Activated CD4-positive, alpha-beta T cell treated with anti-CD3 and anti-CD28 coated beads for 1 hour (primary cell): ENCODE measurements at places on chromosomes 4 and X.

DNA sequence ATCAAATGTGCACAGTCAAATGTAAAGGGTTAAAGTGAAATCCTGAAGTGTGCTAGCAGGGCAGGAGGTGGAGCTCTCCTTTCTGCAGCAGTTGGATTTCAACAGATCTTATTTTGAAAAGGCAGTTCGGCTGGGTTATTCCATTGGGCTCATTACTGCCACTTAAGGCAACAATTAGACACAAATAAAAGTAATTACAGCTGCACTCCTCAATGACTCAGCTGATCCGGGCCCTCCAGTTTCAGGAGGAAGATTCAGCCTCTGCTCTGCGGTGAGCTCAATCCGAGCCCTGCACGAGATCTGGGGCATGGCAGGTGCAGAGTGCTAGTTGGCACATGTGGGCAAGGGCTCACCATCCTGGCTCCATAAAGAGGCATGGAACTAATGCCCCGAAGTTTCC lies 85.4 kb downstream of the PHKA2 start:
- no peak for DNase-seq

DNA sequence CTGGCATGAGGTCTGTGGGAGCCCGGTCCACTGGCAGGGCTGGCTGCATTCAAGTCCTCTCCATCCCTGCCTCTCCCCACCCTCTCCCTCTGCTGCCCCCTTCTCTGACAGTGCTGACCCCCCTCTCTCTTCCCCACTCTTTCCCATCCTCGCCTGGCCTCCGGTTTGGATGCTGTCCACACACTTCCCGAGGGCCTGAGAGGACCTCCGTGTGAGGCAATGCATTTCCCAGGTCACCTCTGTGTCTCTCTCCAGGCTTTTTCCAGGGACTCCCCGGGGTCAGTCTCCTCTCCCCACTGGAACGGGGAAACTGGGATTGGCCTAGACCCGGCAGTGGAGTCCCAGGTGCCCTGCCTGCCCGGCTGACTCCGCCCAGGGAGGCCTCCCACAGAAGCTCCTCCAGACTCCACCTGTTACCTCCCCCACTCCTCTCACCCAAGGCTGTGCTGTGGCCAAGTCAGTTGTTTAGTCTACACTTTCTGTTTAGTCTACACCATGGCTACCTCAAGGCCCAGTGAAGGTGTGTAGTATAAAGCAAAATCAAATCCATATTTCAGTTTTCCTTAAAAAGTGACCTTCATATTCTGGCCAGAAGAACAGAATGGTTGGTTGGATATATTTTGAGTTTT lies 146.8 kb downstream of the PTTG2 start:
- DNase-seq: no peak

- DNase-seq: no peak
Measured at GRCh38 chr4:164892018-164892417, 15.0 kb downstream of the APELA start.

- DNase-seq: no peak
Measured at GRCh38 chr4:52244848-52245247, 193.7 kb downstream of the SPATA18 start.

DNA sequence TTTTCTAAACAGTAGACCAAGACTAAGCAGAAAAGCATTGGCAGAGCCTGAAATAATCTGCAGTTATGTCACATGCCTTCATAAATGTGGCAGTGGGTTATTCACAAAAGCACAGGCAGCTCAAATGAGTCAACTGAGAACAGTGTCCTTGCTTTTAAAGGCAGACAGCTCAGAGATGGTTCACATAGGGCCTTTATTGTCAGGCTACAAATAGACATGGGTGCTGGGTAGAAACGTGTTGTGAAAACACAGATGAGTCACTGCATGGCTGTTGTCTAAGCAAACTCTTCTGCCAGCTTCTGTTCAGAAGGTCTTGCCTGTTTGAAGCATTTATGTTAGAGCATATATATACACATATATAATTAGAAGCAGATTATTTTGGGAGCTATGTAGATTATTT lies 118.0 kb downstream of the SLC4A4 start:
- no peak for DNase-seq

DNA sequence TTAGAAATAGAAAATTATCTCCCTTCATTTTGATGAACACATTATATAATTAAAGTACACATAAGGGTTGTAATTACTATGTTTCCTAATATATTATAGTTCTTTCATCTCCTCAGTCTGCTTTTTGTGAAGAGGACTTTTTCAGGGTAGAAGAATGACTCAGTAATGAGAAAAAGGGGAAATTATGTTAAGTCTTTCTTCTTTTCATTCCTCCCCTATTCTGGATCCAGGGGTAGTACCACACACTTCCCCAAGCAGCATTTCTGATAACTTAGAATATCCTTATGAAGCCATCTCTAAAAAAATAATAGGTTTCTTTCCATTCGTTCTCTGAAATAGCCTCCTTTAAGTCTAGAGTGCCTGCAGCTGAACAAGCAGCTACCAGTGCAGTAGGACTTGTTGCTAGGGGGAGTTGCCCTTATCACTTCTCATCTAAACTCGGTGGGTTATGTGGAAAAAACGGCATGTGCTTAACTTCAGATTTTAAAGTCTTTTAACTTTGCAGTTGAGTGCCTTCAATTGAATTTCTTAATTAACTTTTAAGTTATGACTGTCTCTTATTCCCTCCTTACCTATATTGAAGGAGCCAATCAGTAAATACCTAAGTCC lies 184.8 kb downstream of the ARHGAP24 start:
- DNase-seq: no peak

- no peak for DNase-seq
Measured at GRCh38 chr4:27326991-27327390, 466.4 kb downstream of the STIM2 start.

DNA sequence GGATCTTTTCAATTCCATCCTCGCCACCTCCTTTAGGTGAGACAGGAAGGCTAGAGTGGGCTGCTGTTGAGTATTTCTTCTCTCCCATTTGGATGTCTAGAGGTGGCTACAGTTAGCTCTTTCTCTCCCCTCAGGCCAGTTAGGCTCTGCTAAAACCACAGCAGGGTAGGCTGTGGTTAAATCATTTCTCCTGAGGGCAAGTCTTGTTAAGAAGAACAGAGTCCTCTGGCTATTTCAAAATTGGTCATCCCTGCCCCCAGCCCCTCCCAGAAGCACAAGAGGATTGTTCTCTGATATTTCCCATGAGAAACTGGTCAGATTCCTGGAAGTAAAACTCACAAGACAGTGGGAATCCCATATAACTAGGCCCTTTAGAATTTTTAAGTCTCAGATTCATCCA lies 1359.5 kb downstream of the TECRL start:
- DNase-seq: no peak

DNA sequence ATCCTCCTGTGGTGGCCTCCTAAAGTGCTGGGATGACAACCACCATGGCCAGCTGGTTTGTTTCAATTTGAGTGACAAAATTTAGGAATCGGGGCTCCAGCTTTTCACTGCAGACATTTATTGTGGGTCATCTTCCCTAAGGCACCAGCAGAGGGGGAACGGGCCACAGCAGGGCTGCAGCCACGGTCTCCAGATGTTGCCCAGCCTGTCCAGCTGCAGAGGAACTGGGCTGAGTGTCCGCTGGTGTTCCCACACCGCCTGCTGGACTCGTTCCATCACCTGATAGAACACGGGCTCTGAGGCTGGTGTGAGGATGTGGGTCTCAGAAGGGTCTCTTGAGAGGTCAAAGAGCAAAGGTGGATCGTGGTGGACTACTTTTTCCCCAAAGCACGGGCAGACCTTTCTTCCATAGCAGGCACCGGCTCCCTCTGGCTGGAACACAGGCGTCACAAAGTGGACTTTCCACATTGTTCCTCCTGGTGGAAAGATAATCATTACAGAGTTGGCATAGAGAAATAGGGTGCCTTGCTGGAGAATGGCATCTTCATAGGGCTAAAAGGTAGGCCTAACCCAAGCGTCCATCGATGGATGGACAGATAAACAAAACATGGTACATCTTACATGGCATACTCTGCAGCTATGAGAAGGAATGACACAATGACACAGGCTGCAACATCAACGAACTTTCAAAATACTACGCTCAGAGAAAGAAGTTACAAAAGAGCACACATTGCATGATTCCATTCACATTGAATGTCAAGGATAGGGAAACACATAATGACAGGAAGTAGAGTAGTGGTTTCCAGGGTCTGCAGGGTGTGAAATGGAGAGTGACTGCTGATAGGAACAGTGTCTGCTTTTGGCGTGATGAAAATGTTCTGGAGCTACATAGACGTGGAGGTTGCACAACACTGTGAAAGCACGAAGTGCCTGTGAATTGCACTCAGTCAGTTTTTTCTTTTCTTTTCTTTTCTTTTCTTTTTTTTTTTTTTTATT lies 5.9 kb upstream of the ARSD start:
- no peak for DNase-seq

- no peak for DNase-seq
Measured at GRCh38 chr4:146545102-146545501, 23.4 kb upstream of the SLC10A7 start.

- no peak for DNase-seq
Measured at GRCh38 chrX:115093191-115093590, 75.8 kb upstream of the IL13RA2 start.

DNA sequence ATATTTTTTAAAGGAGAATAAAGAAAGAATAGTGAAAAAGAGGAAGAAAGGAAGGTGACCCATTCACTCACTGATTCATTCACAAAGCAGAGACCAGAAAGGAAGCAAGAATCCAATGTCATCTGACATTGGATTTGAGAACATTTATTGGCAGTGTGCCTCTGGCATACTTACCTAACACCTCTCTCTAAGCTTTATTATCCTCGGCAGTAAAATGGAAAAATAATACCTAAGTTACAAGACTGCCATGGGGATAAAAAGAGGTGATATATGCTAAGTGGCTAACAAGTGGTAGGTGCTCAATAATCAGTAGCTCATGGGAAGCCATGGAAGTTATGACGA lies 41.6 kb upstream of the PPARGC1A start:
- DNase-seq: no peak

DNA sequence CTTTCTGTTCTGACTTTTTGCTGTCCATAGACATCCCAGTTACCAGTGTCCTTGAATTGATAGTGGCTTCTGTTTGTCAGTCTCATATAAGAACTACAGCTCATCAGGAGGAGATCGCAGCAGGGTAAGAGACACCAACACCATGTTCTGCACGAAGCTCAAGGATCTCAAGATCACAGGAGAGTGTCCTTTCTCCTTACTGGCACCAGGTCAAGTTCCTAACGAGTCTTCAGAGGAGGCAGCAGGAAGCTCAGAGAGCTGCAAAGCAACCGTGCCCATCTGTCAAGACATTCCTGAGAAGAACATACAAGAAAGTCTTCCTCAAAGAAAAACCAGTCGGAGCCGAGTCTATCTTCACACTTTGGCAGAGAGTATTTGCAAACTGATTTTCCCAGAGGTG lies 30.1 kb downstream of the GUCY1A1 start:
- no peak for DNase-seq

- no peak for DNase-seq
Measured at GRCh38 chrX:20394451-20394850, 127.7 kb upstream of the RPS6KA3 start.

GRCh38 chr4:141524841-141525240 lies 111.5 kb upstream of the IL15 start:
- DNase-seq: no peak

- no peak for DNase-seq
Measured at GRCh38 chr4:35500812-35501211, 743.5 kb downstream of the ARAP2 start.

DNA sequence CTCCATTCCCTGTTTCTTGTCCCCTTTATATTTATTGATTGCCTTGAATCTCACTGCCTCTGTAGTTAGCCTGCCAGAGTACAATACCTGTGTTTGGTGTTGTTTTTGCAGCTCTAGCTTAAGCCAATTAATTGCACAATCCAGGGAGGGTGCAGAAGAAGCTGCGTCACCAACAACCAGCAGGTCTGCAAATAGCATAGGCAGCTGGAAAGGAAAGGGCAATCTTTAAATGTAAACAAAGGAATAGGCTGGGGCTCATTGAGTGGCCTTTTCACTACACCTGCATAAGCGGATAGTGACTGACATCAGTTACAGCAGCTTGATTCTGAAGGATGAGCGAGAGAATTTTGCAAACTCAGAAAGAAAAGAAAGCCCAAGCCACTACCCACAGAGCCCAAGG lies 106.8 kb upstream of the RAI2 start:
- no peak for DNase-seq

- DNase-seq: no peak
Measured at GRCh38 chrX:26334232-26334631, 118.3 kb downstream of the MAGEB5 start.

DNA sequence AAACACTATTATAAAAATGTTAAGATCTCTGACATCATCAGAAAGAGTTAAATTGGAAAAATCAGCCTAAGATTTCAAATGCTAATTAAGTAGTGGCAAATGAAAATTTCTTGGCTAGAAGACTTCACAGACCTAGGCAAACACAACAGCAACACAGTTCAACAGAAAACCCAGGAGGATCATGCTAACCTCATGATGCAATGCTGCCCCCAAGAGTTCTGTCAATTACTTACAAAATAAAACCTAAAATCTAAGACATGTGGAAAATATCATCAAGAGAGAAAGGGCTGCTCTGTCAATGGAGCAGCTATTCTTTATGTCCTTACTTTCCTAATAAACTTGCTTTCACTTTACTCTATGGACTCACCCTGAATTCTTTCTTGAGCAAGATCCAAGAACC lies 21.0 kb downstream of the S100G start:
- DNase-seq: no peak

DNA sequence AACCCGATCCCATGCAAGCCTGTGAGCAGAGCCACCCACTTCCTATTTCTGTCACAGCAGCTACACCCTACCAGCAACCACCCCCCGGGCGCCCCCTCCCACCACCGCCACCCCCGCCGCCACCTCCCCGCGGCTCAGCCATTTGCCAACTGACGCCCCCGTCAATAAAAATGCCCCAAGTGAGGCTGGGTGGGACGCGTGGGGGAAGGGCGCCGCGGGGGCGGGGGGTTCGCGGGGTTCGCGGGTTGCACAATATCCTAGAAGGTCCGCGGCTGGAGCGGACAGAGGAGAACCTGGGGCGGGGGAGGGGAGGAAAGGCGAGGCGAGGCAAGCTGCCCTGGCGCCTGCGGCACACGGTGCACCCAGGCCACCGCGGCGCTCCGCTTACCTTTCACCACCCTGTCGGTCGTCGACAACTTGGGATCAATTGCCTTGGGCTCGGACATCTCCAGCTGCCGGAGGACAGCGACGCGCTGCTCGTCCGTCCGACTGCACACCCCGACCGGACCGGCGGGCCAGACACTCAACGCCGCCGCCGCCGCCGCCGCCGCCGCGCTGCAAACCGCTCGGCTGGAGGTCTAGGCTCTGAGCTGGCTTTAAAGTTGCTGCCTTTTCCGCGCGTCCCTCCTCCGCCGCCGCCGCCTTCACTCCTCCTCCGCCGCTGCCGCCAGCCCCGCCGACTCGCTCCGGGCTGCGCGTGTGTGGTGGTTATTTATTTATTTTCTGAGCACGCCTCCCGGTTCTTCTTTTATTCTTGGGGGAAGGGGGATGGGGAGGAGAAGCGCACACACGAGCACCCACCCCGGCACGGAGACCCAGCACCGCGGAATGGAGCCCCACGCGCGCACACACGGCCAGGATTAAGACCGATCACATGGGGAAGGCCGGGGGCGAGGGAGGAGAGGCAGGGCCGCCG lies 717 bp downstream of the PPP3CA start:
- DNase-seq: peak; percentile 49

- DNase-seq: no peak
Measured at GRCh38 chrX:74292808-74293123, 11.2 kb upstream of the ZCCHC13 start.
